Large intestine (tissue), 12 donors: ENCODE measurements at places on chromosomes 12 and 14. TPM values are rescaled to one million over a fixed set of nuclear protein-coding genes. Genes with fewer than 3 reads are reported as not detected.

DNA sequence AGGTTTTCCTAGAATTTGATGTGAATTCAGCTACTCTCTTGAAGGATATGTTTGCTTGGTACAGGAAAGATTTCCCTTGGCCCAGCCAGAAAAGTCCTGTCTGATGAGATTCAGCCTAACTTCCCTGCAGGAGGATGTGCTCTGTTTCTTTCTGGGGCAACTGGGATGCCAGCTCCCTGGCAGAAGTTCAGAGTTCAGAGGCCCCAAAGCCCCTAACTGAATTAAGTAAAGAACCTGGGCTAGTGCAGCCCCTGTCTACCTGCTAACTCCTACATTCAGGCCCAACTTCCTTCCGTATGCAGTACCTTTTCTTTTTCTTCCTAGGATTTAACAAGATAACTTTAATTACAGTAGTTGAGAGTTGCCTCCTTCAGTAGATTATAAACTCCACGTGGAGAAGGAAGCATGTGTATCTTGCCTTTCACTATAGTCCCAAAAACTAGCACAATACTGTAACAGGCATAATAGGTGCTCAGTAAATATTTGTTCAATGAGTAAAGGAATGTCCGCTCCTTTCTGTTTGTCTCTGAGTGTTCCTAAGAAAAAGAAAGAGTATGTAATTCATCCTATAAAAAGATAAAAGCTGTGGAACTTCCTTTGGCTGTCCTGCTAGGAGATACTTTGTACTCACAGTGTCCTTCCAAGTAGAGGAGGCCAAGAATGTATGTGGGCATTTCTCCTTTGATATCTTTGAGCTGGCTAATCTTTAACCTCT is 141.0 kb downstream of the SLC8A3 start:
- H3K27ac ChIP-seq, result no peak overlapping the region
- H3K36me3 ChIP-seq, result no peaks in the 10 kb centered on the region
- H3K4me3 ChIP-seq, result no peak overlapping the region
- H3K4me1 ChIP-seq, result peaks cover 10% of the 10 kb centered on the region
- peak; percentile 64 for DNase-seq

GRCh38 chr14:34837801-34838322 is 37.3 kb downstream of the BAZ1A start:
- H3K4me1 ChIP-seq, result no peaks in the 10 kb centered on the region
- H3K4me3 ChIP-seq, result no peak overlapping the region
- no peaks in the 10 kb centered on the region for H3K27me3 ChIP-seq
- no peak for DNase-seq
- no peak overlapping the region for H3K27ac ChIP-seq

The KLRC2 gene
- polyA plus RNA-seq, result 1.6 TPM

DNA sequence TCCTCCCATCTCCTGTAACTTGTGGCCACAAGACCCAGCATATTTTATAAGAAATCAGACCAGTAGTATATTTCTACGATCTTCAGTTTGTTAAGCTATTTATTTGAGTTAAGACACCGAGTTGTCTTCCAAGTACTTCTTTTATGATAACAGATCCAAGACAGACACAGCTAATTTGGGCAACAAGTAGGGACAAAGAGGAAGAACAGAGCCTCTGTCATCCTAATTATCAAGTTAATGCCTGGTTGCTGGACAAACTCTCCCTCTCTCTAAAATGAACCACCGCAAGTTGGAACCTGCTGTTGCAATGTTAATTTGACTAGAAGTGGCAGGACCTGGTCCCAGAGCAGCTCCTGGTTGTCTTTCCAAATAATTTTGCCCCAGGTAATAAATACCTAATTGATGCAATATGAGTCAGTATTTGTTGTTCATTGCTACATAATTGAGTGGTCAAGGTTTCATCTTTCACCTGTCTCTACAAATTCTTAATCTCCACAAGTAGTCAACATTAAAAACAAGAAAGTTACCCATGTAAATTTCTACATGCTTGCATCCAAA is 323.7 kb downstream of the PAWR start:
- H3K4me1 ChIP-seq, result peaks cover 18% of the 10 kb centered on the region
- H3K27ac ChIP-seq, result no peak overlapping the region
- H3K4me3 ChIP-seq, result no peak overlapping the region
- no peaks in the 10 kb centered on the region for H3K27me3 ChIP-seq
- no peak for DNase-seq

The LEMD3 gene
- polyA plus RNA-seq, result 33.6 TPM

The ASCL1 gene
- 6.4 TPM for polyA plus RNA-seq

The SYNDIG1L gene
- 0.10 TPM for polyA plus RNA-seq

GRCh38 chr12:105365231-105365630 is 34.7 kb downstream of the C12orf75 start:
- no peaks in the 10 kb centered on the region for H3K27me3 ChIP-seq
- no peak overlapping the region for H3K27ac ChIP-seq
- no peaks in the 10 kb centered on the region for H3K36me3 ChIP-seq

DNA sequence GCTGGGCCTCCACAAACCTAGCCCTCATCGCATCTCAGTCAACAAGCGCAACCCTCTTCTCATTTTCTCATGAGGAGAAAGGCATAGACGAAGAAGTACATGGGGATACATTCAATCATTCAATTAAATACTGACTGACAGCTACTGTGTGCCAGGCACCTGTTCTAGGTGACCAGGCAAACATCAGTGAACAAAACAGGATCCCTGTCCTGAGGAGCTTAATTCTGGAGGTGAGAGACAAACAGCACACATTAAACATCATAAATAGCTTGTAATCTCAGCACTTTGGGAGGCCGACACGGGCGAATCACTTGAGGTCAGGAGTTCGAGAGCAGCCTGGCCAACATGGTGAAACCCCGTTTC is 362 bp upstream of the ACYP1 start:
- peak overlapping the region; percentile 69 for H3K27ac ChIP-seq
- no peak for DNase-seq
- no peaks in the 10 kb centered on the region for H3K27me3 ChIP-seq

The GON7 gene
- 14.9 TPM for polyA plus RNA-seq

The CEBPE gene
- 0.07 TPM for polyA plus RNA-seq
